ENCODE measurements at places on chromosomes 3 and 15.

GRCh38 chr3:123096731-123097130 lies 29.9 kb downstream of the PDIA5 start:
- no peak for DNase-seq

DNA sequence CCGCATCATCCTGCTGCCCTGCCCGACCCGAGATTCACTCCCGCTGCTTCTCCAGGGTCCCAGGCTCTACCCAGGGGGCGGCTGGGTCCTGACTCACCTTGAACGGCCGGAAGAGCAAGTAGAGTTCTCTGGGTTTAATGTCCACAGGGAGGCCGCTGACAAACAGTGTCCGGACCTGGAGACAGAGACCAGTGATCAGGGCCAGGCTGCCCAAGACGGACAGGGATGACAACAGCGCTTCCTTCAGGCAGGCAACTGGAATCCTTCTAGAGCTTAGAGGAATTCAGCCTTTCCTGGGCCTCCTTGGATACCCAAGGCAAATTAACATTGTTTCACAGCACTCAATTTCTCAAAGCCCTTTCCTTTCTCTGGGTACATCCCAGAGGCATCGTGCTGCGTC lies 23.9 kb downstream of the RBPMS2 start:
- no peak for DNase-seq

GRCh38 chr15:30065025-30065801 lies 17.5 kb upstream of the GOLGA8J start:
- no peak for DNase-seq

- DNase-seq, result no peak
Observed at GRCh38 chr15:65824941-65825544, 33.0 kb upstream of the DENND4A start.

DNA sequence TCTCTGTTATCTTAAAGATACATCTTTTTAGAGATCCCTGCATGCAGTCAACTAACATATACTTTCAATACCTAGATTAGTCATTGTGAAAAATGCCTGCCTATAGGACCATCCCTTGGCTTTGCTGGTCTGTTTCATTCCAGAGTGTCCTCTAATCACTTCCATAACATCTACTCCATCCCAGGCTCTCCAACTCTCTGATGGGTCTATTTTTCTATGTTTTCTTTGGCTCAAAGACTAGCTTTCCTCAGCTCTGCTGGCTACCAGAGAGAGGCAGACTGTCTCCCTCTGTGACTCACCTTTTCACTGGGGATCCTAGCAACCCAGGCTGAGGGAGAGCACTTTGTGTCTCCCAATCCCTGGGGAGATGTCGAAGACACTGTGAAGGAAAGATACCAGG lies 547.7 kb upstream of the MCTP2 start:
- no peak for DNase-seq

DNA sequence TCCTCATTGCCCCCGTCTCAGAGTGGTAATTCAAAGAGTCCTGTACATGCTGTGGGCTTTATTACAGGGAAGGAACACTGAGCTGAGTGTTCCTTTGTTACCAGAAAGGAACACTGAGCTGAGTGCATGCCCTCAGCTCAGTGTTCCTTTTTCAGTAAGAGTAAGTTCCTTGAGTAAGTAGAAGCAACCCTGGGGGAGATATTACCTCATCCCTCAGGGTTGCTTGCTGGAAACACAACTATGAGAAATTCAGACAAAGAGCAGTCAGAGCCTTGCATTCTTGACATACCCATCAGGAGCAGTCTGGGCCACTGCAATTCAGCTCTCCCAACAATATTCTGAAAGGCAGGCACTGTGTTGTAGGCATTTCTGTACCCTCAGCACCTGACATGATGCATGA lies 17.0 kb downstream of the CHRM5 start:
- no peak for DNase-seq

DNA sequence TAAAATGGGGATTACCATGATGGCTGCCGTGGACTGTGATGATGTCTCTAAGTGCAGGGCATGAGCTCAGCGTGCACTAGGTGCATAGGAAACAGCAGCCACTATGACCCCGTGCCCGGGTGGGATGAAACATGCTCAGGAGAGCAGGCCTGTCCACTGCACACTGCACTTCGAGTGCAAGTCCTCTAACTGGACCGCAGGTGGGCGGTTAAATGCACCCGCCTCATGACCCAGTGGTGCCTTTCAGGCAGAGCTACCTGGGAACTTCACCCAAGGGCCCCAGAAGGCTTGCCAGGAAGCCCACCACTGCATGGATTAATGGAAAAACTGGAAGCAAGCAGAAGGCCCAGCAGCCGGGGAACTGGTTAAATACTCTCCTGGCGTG lies 34.0 kb downstream of the PRKCD start:
- no peak for DNase-seq
